ENCODE measurements at places on chromosomes 1 and 21. TPM values are rescaled to one million over a fixed set of nuclear protein-coding genes. Genes with fewer than 3 reads are reported as not detected.

Gene WRAP73
- total RNA-seq, result 12.2 TPM

Gene SYT14
- total RNA-seq, result 1.2 TPM

Gene TMEM53
- total RNA-seq, result 2.2 TPM

Gene HES3
- not detected for total RNA-seq

Gene EXOC8
- 18.3 TPM for total RNA-seq

Gene KRTAP19-1
- total RNA-seq, result 11.4 TPM

Gene TDRD5
- 0.59 TPM for total RNA-seq

Gene CTXND2
- 0.10 TPM for total RNA-seq

Gene URB1
- total RNA-seq, result 17.7 TPM

Gene LYPD8
- not detected for total RNA-seq

Gene TACSTD2
- 83.3 TPM for total RNA-seq

DNA sequence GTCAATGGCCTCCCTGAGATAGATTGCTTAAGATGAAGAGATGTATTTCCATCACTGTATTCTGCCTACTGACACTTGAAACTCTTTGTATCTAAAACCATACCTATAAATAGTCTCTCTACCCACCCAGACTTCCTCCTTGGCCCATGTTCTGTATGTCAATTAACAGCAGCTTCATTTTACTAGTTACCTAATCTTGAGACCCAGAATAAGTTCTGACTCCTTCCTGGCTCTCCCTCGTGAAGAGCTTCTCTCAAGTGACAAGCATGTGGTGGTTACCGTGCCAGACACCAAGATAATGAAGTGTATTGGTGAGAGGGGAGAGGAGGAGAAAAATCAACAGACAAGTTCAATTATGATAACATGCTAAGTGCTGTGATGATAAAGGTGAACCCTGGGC is 128.8 kb upstream of the RAVER2 start:
- no peak for DNase-seq

- DNase-seq, result no peak
These were observed 47.4 kb downstream of the CAMTA1 start for GRCh38 chr1:6832531-6833188.

- DNase-seq, result no peak
These were observed 9.6 kb downstream of the TRABD2B start for GRCh38 chr1:47987601-47988000.

DNA sequence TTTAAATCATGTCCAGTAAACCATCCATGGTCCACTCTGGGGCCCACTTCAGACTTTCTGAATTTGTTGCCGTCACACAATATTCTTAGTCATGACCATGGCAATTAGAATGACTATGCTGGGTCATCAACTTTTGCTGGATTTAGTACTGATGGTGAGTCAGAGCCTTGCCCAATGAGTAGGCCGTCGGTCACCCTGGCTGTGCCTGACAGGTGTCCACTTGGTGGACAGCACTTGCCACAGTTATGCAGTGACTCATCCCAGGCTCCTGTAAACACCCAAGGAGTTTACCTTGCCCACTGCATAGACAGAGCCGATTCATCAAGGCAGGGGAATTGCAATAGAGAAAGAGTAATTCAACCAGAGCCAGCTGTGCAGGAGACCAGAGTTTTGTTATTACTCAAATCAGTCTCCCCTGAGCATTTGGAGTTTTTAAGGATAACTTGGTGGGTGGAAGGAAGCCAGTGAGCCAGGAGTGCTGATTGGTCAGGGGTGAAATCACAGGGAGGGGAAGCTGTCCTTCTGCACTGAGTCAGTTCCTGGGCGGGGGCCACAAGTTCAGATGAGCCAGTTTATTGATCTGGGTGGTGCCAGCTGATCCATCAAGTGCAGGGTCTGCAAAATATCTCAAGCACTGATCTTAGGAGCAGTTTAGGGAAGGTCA is 333.8 kb downstream of the PTPRU start:
- DNase-seq, result peak; percentile 4

DNA sequence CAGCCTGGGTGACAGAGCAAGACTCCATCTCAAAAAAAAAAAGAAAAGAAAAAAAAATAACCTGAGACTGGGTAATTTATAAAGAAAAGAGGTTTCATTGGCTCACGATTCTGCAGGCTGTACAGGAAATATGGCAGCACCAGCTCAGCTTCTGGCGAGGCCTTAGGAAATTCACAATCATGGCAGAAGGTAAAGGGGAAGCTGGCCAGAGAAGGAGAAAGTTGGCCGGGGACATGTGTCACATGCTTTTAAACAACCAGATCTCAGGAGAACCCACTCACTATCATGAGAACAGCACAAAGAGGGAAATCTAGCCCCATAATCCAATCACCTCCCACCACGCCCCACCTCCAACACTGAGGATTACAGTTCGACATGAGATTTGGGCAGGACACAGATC is 125.3 kb downstream of the DISP1 start:
- DNase-seq, result no peak

GRCh38 chr1:20124456-20125057 is 5.2 kb upstream of the PLA2G2D start:
- peak; percentile 8 for DNase-seq

DNA sequence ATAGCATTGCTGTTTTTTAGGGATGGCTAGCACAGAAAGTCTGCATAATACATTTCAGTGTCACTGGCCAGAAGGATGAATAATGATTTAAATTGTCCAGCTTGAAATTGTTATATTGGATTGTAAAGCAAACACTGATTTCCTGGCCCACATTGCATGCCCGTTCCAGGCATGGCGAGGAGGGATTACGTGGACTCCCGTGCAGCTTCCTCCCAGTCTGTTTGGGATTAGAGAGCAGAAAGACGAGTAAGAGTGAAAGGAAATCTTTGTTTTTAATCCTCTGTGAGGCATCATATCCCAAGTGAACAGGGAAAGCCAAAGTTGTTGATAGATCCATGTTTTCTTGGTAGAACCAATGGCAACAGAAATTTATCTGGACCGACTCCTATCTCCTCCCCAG is 8.4 kb downstream of the TRIM58 start:
- no peak for DNase-seq

GRCh38 chr1:53420341-53420740 is 38.9 kb upstream of the DMRTB1 start:
- DNase-seq, result no peak

GRCh38 chr1:101311146-101311920 is 74.5 kb downstream of the S1PR1 start:
- no peak for DNase-seq

DNA sequence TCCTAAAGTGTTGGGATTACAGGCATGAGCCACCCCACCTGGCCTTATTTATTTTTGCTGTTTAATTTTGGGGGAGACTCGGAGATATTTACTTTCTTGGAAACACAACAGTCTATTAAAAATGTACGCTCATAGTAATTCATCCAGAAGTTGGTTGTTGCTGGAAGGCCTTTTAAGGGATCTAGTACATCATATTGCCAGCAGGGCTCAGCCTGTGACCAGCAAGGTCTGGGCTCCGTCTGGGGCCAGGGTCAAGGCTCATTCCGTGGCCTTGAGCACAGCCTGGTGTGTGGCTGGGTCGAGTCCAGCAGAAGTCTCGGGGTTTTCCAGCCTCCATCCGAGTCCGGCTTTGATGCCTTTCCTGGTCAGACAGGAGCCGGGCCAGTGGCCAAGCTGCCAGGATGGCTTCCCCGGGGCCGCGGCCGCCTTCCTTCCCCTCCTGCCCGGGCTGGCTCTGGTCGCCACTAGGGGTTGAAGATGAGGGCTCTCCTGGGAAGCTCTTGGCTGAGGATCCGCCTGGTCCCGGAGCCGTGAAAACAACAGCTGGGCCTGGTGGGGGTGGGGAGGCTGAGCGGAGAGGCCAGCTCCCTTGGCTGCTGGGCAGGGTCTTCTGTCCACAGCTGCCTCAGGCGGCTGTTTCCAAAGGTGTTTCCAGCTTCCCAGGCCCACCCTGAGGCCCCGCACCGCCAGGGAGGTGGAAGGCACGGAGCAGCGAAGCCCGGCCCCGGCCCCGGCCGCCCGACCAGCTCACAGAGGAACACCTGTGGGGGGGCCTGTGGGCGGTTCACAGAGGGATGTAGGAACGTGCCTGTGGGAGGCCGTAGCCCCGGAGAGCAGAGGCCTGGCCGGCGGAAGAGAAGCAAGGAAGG is 5.1 kb upstream of the VWA1 start:
- peak; percentile 44 for DNase-seq

- DNase-seq, result no peak
These were observed 25.6 kb downstream of the TRABD2B start for GRCh38 chr1:47971385-47972160.

GRCh38 chr21:35840197-35840799 is 220.0 kb downstream of the SETD4 start:
- peak; percentile 64 for DNase-seq

DNA sequence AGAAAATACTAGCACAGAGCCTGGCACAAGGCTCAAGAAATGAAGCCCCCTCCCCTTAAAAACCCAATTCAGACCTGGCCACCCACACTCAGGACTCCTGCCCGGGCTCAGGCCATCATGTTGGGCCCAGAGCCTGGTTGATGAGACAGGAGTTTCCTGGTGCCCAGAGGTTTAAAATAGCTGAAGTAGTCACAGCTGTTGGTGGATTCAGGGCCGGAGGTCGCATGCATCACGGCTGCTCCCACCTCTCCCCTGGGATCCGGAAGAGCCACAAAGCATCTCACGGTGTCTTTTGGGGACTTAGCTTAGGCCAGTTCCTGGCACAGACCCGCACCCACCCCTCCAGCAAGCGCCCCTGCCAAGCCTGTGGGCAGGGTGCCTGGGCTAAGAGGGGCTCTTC is 2.6 kb upstream of the PADI2 start:
- DNase-seq, result no peak

DNA sequence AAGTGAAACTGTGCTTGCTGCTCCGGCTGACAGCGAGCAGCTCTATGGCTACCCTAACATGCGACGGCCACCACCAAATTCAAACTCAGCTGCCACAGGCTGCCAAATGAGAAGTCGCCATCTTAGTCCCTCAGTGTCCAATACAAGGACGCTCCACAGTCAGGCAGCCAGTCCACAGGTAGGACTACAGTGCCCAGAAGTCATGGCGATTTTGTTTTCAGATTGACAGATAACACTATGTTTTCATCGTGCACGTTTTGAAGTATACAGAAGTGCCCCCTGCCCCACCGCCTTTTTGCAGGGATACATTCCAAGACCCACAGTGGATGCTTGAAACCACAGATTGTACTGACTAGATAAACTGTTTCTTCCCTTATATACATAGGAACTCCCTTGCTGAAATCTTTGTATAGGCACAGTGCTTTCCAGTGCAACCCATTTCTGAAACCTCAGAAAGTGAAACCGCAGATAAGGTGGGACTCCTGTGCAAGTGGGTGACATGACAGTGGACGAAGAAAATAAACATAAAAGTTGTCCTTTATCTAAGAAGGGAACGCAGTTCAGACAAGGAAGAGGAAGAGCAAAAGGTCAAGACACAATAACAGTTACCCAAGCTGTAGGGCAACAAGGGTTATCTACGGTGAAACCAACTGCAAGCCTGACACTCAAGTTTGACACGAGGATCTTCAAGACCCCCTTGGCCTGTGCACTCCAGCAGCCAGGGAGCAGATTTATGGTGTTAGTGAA is 52.2 kb downstream of the STX6 start:
- no peak for DNase-seq

GRCh38 chr1:146019231-146020057 is 2.1 kb downstream of the HJV start:
- DNase-seq, result no peak

- peak; percentile 37 for DNase-seq
These were observed 418.0 kb upstream of the PKN2 start for GRCh38 chr1:88266051-88266450.

DNA sequence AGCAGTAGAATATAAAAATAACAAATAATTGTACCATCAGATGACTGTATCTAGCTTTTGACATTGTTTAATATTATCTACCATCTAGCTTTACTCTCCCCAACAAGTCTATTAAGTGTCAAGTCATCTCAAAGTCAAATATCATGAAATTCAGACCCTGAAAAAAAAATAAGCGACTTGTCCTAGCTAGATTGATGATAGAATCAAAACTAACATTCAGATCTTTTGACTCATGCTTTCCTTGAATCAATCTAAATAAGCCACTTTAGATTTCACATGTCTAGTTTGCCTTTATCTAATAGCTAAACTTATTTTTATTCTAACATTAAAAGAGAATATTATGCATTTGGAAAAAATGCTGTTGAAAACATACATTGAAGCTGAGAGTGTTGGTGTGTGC is 35.4 kb downstream of the CRB1 start:
- no peak for DNase-seq
